ENCODE measurements at places on chromosomes 16 and 17.

GRCh38 chr17:6994666-6995256, 1.1 kb upstream of the ALOX12 start:
- no peak for DNase-seq

DNA sequence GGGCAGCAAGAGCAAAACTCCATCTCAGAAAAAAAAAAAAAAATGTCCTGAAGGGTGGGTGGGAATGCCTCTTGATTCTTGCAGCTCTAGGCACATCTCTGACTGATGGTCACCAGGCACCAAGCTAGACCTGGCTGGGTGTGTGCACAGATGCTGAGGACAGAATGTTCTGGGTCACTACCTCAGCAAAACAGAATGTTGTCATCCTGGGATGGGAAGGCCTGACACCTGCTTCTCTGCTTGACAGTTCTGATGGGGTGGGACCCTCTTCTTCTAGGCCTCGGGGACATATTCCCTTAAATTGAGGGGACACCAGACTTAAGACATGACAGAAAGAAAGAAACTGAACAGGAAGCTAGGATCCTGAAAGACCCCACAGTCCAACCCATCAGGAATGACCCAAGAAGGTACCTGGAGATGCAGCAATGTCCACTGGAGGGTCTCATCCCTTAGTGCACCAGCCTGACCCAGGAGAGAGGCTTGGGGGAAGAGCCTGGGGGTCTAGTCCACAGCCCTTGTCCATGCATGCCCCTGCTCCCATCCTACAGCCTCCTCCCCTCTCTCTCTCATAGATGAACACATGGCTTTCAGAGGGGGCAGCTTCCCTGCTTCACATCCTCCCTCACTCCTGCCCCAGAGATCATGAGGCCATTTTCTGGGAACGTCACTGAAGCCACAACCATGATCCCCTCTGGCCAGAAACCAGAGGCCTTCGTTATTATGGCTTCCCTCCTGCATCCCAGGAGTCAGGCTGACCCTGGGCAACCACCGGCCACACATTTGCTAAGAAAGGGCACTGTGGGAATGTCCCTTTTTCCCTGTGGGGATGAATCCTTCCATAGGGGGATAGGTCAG, 3.8 kb upstream of the STAT5B start:
- no peak for DNase-seq

- DNase-seq = no peak
These were observed 382.6 kb upstream of the GOT2 start for GRCh38 chr16:59116744-59117143.

DNA sequence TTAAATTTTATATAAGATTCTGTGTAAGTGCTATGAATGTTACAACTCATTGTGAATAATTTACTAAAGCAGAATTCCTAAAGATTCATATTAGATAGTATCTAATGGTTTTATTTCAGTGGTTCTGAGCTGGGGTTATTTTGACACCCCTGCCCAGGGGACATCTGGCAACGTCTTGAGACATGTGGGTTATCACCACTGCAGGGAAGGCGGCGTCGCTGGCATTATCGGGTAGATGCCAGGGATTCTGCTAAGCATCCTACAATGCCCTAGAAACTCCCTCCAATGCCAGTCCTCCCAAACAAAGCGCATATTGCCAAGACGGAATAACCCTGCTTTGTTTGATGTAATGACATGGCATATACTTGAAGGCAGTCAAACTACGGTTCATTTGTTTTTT, 372.3 kb upstream of the ZFHX3 start:
- DNase-seq = no peak

DNA sequence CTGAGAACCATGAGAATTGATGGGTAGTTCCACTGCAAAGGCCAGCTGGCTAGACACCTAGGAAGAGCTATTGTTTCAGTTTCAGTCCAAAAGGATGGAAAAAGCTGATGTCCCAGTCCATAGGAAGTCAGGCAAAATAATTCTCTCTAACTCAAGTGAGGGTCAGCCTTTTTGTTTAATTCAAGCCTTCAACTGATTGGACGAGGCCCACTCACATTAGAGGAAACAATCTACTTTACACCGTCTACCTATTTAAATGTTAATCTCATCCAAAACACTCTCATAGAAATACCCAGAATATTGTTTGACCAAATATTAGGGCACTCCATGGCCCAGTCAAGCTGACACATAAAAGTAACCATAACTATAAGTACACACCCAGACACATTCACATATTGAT, 14.4 kb upstream of the CCL13 start:
- no peak for DNase-seq
